Activated T-helper 1 cell treated with anti-CD3 and anti-CD28 coated beads, Interleukin-12 subunit alpha, Interleukin-12 subunit beta, Interleukin-2, Interleukin-4 antibody, amounts not matched to agents 30 ng/mL and 10 ng/mL and 1 ng/mL, durations not matched to agents 14 hours and 24 hours and 36 hours (primary cell): ENCODE measurements at places on chromosomes 7 and 10. TPM values are rescaled to one million over a fixed set of nuclear protein-coding genes. Genes with fewer than 3 reads are reported as not detected.

TRIP6 gene
- total RNA-seq, result 41.5 and 44.1 TPM in 2 replicates

LIPF gene
- total RNA-seq, result not detected in 2 replicates

RNF32 gene
- total RNA-seq, result 2.1 and 2.2 TPM in 2 replicates

FLNC gene
- total RNA-seq, result 0.03 and 0.07 TPM in 2 replicates

ANKRD7 gene
- not detected in 2 replicates for total RNA-seq

LRIT1 gene
- total RNA-seq, result not detected in 2 replicates

GOLGA7B gene
- 0.26 and 0.29 TPM in 2 replicates for total RNA-seq

TECTB gene
- not detected in 2 replicates for total RNA-seq

LRRD1 gene
- total RNA-seq, result not detected in 2 replicates

CADPS2 gene
- not detected in 2 replicates for total RNA-seq

SPOCK2 gene
- 139 and 142 TPM in 2 replicates for total RNA-seq

PLEKHS1 gene
- total RNA-seq, result 0.05 and 0.07 TPM in 2 replicates

PNLIPRP2 gene
- not detected in 2 replicates for total RNA-seq

LAMTOR4 gene
- total RNA-seq, result 119 and 133 TPM in 2 replicates

SUN3 gene
- not detected in 2 replicates for total RNA-seq
